ENCODE measurements at places on chromosomes 7 and 10.

DNA sequence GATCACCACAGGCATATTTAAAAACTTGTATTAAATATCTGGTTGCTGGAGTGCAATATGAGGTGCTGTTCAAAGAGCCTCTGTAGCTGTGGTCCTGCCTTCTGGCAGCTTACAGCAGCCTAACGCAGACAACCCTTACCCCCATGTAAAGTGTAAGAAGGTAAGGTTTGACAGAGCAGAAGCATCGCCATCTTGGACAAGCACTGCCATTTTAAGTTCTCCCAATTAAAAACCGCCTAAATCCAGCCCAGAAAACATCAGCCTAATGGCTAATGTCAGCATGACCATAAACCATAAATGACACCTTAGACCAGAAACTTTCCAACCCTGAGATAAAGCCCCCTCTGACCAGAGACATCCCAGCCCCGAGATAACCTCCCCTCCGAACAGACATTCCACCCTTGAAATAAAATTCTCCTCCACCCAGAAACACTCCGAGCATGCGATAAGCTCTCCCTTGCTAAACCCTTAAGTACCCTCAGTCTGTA, 5.3 kb upstream of the OIT3 start:
- no peak for DNase-seq

- peak; percentile 41 for DNase-seq
Measured at GRCh38 chr10:17453373-17454091, 863 bp downstream of the ST8SIA6 start.

GRCh38 chr10:131973160-131973951, 8.4 kb downstream of the BNIP3 start:
- DNase-seq: no peak

DNA sequence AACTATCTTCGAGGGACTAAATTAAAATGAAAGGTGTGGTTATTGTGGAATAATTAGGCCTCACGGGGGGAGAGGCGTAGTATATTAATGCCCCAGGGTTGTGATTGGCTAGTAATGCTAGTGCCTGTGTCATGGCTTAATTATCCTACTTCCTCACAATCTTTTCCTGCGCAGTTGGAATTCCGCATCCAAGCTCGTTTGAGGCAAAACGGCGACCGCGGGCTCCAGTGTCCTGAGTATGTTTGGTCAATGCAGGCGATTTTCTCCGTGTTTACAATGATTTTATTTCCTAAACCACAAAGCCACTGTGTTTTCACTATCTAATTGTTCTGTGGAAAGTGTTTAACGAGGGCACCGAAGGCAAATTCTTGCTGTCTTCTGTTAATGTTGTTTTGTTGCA, 282.9 kb downstream of the CELF2 start:
- DNase-seq: no peak

- DNase-seq: peak; percentile 32
Measured at GRCh38 chr7:17302575-17303142, 4.2 kb downstream of the AHR start.

GRCh38 chr7:140659856-140660255, 12.9 kb upstream of the ADCK2 start:
- no peak for DNase-seq

DNA sequence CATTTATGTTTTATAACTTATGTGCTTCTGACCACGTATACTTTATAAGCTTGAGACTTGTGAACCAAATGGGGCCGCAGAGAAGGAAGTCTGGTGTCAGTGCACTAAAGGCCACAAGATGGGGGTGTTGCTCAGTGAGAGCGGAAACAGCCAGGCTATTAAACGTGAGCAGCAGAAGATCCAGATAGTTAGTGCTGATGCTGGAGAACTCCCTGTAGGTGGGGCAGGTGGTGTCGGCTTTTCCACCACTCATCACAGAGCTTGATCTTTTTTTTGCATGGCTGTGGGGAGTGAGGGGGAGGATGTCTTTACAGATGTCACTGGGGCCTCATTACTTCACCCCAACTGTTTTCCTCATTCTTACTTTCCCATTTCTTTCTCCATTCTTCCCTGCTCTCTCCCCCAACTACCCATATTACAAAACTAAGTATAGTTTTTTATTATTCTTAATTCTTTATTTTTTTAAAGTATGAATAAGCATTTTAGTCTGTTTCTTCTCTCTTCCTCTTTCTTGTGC, 34.7 kb downstream of the ACADSB start:
- DNase-seq: peak; percentile 51

- DNase-seq: no peak
Measured at GRCh38 chr7:47796347-47796746, 151.9 kb downstream of the PKD1L1 start.

DNA sequence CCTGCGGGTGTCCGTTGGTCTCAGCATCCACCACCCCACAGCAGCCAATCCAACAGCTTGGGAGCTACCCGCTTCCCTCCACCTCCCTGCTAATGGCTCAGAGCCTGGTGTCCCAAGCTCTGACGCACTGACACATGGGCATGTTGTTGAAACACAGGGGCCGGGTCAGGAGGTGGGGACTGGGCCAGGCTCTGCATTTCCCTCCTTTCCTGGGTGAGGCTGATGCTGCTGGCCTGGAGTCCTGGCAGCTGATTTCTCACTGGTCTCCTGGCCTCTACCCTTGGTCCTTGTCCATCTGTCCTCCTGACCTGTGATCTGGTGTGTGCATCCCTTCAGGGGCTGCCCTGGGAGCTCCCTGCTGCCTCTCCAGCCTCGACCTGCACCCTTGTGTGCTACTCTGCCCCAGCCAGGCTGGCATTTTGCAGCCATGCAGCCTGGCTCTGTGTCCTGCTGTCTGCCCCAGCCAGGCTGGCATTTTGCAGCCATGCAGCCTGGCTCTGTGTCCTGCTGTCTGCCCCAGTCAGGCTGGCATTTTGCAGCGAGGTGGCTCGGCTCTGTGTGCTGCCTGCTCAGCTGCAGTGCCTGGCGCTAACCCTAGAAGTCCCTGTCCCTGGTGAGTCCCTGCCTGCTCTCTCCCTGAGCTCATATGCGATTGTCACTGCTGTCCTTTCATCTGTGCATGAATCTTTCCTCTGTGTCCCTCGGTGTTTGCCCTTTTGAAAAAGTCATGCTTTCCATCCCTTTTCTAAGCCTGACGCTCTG, 14.0 kb downstream of the AMZ1 start:
- DNase-seq: peak; percentile 62

DNA sequence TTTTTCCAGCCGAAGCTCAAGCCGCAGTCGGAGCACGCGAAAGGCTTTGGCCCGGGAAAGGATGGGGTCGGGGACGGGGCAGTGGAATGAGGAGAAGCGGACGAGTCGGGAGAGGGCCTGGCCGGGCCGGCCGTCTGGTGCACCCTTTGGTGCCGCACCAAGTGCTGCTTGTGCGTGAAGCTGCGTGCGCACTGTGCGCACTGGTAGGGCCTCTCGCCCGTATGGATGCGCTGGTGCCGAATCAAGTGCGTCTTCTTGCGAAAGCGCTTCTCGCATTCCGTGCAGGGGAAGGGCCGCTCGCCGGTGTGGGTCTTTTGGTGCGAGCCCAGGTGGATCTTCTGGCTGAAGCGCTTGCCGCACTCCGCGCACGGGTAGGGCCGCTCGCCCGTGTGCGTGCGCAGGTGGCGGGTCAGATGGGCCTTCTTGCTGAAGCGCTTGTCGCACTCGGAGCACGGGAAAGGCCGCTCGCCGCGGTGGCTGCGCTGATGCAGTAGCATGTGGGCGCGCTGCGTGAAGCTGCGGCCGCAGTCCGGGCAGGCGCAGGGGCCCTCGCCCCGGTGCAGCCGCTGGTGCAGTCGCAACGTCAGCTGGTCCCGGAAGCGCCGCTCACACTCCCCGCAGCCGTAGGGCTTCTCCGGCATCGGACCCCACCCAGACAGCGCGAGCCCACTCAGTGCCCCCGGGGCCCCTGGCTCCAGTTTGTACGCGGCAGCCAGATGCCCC, 7.8 kb downstream of the ZNF467 start:
- DNase-seq: no peak

- DNase-seq: no peak
Measured at GRCh38 chr7:111865430-111865829, 303.1 kb upstream of the IMMP2L start.

DNA sequence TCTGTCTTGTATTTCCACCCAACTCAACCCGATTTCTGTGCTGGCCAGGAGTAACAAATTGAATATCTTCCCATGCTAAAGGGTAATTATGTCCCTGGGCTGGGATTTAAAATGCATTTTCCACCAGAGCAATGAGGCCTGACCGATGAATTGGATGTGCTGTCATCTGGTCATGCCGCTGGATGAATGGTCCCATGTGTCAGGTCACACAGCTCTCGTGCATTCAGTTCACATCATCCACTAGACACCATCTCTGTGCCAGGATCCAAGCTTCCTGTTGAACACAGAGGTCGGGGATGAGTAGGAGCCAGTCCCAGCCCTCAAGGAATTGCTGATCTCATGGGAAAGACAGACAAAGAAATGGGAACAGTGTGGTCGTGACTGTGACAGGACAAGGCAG, 200.8 kb downstream of the ADRA2A start:
- no peak for DNase-seq

DNA sequence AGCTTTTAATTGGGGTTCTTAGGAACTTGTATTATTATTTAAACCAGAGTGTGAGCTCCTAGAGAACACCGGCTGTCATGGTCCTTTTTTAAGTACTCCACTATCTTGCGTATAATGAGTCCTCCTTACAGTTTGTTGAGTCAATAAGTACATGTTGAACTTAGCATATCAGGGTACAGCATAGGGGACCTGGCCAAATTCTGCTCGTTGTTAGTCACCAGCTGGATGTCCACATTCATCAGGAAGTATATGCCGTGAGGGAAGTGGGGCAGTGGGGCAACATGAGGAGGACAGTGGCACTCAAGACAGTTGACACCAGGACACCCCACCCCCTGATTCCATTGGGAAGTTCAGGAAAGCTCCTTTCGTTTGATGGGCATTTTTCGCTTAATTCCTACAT, 16.6 kb downstream of the RPP30 start:
- no peak for DNase-seq

DNA sequence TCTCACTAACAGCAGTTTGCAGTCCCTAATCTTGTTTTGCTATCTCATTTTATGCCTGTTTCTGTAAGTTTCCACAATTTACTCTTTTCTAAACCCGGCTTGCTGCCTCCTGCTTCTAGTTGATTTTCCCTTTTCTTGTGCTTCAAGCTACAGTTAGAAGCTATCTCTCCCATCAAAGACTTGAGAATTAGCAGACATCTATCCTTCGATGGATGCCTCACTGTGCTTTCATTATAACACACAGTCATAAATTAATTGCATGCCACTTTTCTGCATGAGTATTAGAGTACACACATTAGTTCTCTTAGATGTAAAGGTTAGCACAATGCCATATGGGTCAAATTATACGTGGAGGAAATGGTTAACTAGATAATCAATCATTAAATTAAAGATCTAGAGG, 48.7 kb downstream of the SEMA3A start:
- DNase-seq: no peak

DNA sequence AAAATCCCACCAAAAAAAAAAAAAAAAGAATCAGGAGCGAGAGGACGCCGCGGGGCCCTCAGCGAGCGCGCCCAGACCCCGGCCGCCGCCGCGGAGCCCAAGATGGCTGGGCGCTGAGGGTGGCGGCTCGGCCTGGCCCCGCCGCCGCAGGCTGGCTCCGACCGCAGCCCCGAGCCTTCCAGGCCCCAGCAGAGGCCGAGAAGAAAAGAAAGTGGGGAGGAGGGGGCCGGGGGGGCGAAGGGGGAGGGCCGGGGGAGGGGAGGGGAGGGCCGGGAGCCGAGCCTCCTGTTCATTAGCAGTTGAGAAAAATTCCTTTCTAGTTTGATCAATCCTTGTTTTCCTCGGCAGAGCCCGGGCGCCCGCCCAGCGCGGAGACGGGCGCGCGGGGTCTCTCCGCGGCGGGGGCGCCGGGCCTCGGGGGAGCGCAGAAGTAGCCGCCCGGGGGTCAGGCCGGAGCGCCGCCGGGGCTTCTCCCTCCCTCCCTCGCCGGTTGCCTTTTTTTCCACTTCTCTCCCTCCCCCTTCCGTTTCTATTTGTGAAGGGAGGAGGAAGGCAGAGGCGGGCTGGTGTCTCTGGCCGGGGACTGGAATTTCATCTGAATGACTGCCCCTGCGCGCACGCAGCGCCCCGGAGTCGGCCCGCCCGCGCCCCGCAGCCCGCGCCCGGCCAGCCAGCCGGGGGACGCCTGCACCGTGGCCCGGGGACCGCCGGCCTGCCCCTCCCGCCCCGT, 778 bp upstream of the TRIM8 start:
- DNase-seq: peak; percentile 73

DNA sequence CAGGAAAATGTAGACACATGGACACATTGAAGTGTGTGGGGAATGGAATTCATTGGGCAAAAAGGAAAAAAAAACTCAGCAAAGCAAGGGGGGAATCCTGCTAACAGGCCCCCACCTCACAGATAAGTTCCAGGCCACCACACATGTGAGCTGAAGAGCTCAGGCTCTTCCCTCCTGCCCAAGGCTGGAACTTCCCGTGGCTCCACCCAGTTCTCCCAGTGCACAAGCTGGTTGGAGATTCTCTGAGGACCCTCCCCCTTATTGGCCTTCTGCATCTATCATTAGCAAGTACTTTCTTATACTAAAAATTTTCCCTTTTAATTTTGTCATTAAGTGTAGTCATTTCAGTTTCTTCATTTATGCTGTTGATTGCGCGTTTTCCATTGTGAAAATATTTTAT, 190.8 kb downstream of the CCSER2 start:
- no peak for DNase-seq

- no peak for DNase-seq
Measured at GRCh38 chr7:95865716-95866371, 93.5 kb downstream of the DYNC1I1 start.

- DNase-seq: no peak
Measured at GRCh38 chr10:12919574-12919973, 81.9 kb downstream of the CCDC3 start.

- no peak for DNase-seq
Measured at GRCh38 chr10:43943818-43944360, 295.2 kb upstream of the ZNF32 start.

DNA sequence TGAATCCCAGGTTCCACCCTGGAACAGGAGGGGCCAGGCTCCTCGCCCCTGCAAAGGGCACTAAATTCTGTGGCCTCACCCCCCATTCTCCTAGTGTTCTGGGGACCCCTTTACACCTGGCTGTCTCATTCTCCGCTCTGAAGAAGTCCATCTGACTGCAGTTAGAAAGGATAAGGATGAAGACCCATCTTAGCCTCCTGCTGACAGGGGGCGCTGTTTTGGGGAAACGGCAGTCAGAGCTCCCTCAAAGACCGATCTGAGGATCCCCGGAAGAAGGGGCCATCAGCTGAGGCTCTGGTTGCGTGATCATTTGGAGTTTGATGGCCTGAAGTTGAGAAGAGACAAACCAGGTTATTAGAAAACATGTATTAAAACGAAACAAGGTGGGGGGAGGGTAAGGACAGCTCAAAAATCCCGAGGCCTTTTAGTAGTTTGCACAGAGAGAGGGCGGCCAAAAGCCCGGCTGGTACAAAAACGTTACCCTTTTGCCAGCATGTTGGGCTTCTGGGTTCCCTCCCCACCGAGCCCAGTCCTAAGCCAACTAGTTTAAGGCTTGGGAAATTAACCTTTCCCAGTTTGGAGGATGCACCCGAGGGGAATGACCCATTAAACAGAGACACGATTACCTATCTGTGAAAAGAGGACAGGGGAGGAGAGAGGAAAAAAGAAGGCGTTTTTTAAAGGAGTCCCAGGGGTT, 102.8 kb downstream of the CHN2 start:
- no peak for DNase-seq

- DNase-seq: peak; percentile 35
Measured at GRCh38 chr10:88152728-88153133, 289.3 kb downstream of the PTEN start.

Data from suppressor macrophage (primary cell).